Kidney epithelial cell (primary cell): ENCODE measurements at places on chromosomes 2 and 18.

DNA sequence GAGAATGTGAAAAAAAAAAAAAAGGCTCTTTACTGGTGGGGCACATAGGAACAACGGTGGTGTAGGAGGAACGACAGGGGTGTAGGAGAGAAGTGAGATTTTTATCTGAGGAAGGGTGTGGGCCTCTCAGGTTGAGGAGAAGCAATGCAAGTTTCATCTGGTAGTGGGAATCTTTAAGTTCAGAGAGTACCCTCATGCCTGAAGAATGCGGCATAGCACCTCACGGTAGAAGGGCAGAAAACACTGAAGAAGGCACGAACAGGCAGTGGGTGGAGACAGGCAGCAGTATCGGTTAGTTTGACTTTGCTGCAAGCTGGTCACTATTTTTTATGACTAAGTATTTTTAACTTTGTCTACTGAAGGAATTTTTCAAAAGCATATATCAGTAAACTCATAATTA lies 52.2 kb upstream of the TSPYL6 start:
- DNase-seq = no peak

- no peak for DNase-seq
These were observed 566.8 kb upstream of the NRP2 start for GRCh38 chr2:205115511-205115910.

DNA sequence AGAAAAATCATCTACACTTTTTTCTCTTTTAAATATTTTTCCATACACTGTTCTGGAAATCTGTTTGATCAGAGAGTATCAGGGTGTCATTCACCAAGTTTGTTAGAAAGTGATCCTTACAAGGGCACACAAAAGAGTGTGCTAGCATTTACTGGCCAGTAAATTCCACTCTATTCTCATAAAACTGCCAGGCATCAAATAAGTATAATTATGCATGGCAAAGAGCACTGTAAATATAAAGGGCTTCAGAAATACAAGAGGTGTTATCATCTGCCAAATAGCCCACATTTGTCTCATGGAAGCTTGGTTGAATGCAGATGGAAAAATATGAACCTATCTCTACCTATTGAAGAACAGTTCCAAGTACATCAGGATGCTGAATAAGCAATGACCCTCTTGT lies 847.3 kb upstream of the ACVR2A start:
- DNase-seq = no peak

DNA sequence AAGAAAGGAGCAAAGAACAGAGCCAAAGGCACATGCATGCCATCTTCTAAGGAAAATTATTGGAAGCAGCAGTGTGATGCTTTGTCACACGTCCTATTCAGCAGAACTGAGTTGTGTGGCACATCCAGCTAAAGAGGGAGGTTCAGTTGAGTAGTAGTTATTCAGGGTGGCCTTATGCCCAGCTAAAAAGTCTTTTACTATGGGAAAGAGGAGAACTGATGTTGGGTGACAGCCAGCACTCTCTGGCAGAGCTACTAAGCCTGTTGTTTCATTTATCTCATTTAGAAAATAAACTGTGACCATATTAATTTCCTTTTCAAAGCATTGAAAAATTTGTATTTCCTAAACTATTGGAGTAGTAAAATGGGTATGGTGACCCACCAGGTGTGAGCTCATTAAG lies 18.5 kb downstream of the ITGA6 start:
- no peak for DNase-seq

DNA sequence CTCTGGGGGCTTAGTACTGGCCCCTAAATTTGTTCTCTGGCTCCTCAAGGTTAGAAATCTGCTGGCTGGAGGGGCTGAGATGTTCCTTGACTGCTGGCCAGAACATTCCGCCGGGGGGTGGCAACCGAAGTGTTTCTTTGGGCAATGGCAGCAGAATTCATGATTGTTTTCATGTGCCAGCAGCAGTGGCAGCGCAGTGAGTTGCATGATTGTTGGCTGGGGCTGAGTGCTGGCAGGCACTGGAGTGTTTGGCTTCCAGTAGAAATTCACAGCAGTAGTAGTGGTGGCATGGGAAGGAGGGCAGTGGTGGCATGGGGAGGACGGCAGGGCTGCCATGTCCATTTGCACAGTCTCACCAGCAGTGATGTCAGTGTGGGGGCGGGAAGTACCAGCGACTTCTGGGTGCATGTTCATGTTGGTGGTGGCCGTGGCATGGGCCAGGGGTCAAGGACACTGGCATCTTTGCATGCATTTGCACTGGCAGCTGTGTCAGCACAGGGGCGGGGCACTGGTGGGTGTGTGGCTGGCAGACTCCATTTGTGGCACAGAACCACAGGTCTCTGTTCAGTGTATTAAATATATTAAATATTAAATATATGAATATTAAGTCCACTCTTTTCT lies 130.6 kb upstream of the CDH7 start:
- no peak for DNase-seq

DNA sequence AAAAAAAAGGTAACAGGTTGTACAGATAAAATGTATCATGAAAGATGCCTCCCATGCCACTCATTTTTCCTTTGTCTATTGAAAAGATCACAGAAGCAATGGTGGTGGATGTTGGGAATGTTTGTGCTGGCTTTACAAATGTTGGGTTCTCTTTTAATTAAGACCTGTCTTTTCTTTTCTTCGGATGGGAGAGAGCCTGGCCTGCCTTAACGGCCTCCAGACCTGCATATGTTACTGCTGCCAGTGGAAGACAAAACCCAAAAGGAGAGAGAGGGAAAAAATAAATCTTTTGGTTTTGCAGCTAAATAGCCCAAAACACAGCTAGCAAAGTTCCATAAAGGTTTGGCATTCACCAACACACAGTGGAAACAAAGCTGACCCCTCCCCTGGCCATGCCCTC lies 50.5 kb upstream of the FZD7 start:
- DNase-seq = no peak

DNA sequence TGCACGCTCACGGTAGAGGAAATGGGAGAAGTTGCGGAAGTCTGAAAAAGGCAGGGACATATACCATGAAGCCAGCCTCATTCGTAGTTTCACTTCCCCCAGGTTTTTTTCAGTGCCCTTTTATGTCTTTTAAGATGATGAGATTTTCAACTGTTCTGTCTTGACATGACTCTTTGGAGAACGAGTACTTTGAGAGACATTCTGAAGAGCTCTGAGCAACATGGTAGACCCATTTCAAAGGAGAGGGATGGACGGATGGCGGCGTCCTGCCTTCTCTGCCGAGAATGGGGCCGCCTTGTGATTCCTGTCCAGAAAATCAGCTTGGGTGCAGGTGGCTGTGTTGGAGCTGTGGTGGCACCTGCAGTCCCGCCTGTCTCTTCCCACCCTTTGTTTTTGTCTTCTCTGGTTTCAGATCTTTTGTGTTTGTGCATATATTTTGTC lies 41.7 kb downstream of the SH3BP4 start:
- DNase-seq = no peak

- DNase-seq = no peak
These were observed 213.4 kb downstream of the CDH20 start for GRCh38 chr18:61546590-61546989.

GRCh38 chr2:46859482-46859881 lies 56.1 kb downstream of the MCFD2 start:
- DNase-seq = no peak

DNA sequence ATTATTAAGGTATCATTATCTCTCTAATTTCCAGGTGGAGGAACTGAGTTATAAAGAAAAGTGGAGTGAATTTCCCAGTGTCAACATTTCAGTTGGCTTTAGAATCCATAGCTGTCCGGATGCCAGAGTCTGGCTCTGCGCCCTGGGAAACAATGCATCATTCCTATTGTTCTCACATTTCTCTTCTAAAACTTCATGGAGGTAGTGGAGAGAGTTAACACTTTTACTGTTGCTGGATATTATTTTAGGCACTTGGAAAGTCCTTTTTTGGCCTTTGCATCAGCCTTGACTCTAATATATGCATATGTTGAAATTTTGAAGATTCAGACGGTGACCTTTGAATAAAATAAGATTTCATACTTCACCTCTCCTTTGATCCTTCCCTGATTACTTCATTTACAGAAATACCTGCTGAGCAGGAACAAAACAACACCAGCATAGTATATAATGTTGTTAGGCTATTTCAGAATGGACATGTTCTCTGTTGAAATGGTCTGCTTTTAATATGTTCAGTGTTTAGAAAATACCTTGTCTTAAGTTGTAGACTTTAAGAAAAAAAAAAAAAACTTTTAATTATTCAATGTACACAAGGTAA lies 148.8 kb downstream of the EPHA4 start:
- DNase-seq = no peak

DNA sequence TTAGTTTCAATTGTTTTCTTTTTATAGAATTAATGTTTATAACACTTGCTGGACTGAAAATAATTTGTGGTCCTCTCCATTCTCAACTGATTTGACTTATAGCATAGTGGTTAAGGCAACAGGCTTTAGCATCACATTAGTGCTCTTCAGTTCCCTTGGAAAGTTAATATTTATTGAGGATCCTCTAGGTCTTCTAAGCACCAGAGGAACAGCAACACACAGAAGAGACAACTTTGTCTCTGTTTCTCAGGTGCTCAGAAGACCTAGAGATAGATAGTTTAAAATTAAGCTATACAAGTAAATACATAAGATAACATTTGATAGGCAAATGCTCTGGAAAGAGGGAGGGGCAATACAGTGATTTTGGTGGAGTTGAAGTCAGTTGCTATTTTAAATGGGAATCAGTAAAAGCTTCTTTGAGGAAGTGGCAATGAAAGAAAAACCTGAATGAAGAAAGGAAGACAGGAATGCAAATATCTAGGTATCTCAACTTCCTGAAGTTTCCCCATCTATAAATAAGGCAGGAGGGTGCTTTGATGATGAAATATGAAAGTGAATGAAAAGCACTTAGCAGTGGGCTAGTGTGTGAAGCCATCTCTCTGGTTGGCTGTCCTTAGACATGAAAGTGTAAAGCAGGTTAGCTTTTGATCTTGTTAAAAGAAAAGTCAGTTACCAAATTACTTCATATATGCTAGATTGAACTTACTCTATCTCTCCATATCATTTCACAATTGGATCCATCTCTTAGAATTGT lies 7.9 kb downstream of the NEUROD1 start:
- DNase-seq = no peak

GRCh38 chr2:237472909-237473877 lies 13.9 kb upstream of the MLPH start:
- DNase-seq = no peak

DNA sequence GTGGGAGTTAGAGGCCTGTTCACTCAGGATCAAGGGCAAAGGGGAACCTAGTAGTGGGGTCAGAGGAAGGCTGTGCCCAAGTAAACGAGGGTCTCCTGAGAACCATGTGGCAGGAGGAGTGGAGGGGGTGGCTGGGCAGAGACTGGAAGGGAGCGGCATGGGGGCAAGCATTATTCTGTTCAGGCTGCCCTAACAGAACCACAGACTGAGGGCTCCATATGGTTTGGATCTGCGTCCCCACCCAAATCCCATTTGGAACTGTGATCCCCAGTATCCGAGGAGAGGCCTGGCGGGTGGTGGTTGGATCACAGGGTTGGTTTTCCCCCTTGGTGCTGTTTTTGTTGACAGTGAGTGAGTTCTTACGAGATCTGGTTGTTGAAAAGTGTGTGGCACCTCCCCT lies 287.0 kb downstream of the PHLPP1 start:
- no peak for DNase-seq

- DNase-seq = no peak
These were observed 15.8 kb downstream of the ATF2 start for GRCh38 chr2:175152242-175152641.

GRCh38 chr18:56738184-56738583 lies 87.0 kb downstream of the WDR7 start:
- DNase-seq = no peak

DNA sequence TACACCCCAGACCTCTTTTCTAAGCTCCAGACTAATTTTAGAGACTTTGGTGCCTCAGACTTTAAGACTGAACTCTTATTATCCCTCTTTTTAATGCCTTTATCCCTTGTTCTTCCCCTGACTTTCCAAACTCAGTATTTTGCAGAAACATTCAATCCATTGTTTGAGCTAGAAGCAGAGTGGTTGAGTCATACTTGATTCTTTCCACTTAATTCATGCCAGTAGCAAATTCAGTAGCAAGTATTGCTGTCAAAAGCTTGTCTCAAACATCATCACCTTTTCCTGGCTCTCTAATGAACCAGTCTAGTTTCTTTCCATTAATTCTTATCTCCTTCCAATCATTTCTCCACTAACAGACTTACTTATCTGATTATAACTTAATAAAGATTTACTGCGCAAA lies 699.7 kb upstream of the ZNF804A start:
- no peak for DNase-seq

GRCh38 chr2:146128216-146128615 lies 1608.3 kb upstream of the ZEB2 start:
- DNase-seq = no peak

DNA sequence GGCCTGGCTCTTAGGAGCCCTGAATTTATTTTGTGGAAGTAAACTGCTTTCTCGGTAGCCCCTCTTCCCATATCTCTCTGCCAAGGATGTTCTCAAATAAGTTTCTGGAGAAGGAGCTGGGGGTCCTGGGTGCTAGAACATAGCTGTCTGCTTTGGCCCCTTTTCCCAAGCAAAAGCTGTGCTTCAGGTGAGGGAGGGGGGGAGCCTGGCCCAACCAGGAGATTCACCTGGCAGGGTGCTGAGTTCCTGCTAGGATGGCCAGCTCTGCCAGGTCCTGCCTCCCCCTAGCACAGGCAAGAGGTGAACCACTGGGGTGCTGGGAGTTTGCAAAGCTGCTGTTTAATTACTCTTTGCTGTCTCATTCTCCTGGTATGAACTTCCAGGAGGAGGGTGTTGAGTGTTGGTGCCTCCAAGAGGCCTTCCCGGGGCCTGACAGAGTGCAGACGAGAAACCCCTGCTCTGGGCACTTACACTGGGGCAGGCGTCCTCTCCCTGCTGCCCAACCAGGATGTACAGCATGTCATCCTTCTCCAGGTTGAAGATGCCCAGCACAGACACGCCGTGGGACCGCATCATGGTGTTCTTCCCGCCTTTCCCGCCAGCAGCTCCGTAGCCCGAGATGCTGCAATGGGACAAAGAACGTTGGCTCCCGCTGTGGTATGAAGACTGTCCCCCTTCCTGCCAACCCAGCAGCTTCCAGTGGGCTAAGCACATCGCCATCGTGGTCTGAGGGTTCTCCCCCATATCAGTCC lies 124.2 kb downstream of the CLIP4 start:
- DNase-seq = no peak
